ENCODE measurements at places on chromosomes 4 and X. TPM values are rescaled to one million over a fixed set of nuclear protein-coding genes. Genes with fewer than 3 reads are reported as not detected.

CXorf65 gene
- 30.6 TPM for total RNA-seq

GAGE2A gene
- total RNA-seq = not detected

MAGEA2 gene
- total RNA-seq = not detected

NR3C2 gene
- 24.4 TPM for total RNA-seq

MAGEA12 gene
- not detected for total RNA-seq

ERCC6L gene
- total RNA-seq = 8.2 TPM

ANXA10 gene
- total RNA-seq = not detected

FDCSP gene
- total RNA-seq = not detected

- DNase-seq = no peak
These were observed 4.1 kb downstream of the ZNF827 start for GRCh38 chr4:145934434-145935047.

GRCh38 chr4:110474481-110474880 is 1.5 kb upstream of the ENPEP start:
- no peak for DNase-seq

DNA sequence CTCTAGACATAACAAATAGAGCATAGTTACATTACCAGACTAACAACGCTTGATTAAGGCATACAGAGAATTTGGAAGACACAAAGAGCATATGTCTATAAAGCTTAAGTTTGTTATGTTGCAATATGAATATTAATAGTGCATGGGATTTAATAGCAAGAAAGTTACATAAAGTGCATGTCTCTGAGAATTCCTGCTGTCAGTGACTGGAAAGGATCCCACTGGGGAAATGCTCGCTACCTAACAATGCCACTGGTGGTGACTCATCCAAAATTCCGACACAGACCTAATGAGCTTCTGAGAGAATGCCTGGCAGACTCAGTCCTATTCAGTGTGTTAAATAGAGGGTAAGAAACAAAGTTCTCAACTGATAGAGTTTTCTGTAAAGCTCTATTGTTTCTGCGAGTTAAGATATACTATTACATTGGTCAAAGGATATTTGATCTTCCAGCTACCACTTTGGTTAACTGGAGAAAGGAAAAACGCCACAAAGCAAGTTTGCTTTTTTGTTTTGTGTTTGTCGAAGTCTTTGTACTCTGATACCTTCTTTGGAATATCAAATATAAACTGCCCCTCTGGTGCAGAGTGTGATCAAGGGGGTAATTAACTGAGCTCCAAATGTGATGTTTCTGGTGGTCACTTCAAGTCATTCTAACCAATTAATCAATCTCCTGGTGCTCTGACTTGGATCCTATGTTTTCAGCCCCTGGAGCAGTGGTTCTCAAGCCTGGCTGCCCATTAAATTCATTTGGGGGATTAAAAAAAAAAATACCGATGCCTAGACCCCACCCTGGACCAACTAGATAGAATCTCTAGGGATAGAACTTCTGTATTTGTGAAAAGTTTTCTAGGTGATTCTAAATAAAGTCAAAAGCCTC is 107.9 kb downstream of the PALLD start:
- DNase-seq = no peak

DNA sequence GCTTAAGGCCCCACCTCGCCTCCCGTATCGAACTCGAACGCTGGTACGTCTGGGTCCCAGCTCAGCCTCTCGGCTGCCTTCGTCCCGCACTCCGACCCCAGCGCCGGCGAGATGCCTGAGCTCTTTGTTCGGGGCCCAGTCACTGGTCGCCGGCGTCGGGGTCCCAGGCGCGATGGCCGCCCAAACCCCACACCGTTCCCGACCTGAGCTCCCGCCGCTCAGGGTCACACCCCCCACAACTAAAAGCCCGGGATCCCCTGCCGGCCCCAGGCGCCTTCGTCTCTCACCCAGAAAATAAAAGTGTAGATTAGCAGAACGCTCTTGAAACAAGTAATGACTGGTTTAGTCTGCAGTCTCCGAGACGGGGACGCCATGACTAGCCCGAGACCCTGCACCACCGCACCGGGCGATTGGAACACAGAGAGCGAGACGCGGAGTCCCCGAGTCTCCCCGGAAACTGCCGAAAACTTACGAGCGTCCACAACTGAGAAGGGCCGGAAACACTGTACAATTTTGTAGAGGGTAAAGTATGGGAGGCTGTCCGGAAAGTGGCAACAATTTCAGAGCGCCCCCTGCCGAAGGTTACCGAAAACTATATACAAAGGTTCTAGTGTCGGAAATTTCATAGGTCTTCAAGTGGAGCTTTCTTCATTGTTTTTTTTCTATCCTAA is at the start of gene TSPAN6:
TSS of gene TSPAN6 (minus strand) at position 486 of the 671 bp plus-strand sequence. CDS start at position 374, 112 bp downstream.
- peak; percentile 66 for DNase-seq

- DNase-seq = no peak
These were observed 1005.5 kb upstream of the INTU start for GRCh38 chr4:126627255-126627654.

DNA sequence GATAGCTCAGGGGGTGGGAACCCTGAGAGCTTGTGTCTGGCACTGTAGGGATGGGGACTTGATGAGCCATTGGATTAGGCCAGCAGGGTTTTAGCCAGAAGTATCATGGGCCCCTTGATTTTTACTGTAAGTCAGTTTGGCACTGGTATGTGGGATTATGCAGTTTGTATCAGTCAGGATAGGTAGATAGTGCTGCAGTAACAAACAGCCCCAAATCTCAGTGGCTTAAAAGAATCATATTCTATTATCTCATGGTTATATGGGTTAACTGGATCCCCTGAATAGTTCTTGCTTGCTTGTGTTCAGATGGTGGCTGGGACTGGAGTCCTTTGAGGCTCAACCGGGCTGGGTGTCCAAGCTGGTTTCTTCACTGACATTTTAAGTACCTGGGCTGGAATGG is 56.5 kb downstream of the SORCS2 start:
- DNase-seq = no peak

- peak; percentile 34 for DNase-seq
These were observed 9.2 kb downstream of the NDUFA1 start for GRCh38 chrX:119880552-119881437.

GRCh38 chr4:8557151-8558076 is 22.8 kb upstream of the GPR78 start:
- DNase-seq = no peak

DNA sequence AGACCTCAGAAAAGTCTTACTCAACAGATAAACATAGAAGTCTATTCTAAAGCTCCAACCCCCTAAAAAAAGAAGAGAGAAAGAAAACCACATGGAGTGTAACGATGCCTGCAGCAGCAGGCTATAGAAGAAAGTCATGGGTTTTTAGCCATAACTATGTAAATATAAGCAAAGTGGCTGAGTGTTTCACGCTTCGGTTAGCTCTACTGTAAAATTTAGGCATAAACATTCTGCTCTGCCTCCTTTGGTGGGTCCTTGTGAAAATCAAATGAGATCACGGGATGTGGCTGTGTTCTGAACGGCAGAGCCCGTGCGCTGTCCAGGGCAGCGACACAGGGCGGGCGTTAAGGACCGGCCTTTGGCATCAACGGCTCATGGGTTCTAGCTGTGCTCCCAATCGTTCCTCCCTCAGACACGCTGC is 78.4 kb downstream of the IRF2 start:
- DNase-seq = no peak

DNA sequence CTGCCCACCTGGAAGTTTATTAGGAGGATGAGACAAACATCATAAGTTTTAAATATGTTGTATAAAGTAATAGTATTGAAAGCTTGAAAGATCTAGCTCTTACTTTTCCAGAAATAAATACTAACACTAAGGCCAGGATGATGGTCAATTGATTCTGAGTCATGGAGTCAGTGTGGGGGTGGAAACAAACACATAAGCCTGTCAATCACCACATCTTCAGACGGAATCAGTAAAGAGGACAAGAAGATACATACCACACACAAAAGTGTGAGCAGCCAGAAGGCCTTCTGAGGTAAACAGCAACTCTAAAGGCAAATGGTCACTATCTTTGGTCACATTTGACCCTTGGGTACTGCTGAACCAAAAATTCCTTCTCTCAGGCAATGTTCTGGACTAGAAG is 365.0 kb upstream of the RASGEF1B start:
- DNase-seq = no peak

DNA sequence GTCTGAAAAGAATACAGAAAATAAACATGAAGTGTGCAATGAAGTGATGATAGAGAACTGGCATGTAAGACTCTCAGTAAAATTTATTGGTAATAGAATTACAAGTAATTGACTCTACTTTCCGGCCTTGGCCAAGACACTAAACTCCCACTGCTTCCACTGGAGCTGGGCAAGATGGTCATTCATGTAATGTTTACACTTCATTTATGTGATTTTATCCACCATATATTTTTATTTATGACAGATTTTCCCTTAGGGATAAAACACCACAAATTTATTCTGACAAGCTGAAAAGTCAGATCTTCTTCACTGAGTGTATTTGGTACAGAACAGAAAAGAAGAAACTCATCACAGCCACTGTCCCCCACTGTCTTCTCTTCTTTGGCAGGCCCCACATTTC is 191.9 kb downstream of the SLC39A8 start:
- DNase-seq = no peak

DNA sequence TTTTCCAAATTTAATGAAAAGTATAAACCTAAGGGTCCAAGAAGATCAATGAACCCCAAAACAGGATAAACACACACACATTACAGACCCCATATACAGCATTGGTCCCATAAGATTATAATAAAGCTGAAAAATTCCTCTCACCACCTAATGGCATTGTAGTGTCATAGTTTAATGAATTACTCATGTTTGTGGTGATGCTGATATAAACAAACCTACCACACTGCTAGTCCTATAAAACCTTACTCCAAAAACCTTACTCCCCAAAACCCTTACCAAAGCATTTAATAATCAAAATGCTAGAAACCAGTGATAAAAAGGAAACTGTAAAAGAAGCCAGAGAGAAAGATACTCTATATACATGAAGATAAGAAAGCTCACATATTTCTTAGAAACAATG is 148.1 kb upstream of the SH3RF1 start:
- no peak for DNase-seq

DNA sequence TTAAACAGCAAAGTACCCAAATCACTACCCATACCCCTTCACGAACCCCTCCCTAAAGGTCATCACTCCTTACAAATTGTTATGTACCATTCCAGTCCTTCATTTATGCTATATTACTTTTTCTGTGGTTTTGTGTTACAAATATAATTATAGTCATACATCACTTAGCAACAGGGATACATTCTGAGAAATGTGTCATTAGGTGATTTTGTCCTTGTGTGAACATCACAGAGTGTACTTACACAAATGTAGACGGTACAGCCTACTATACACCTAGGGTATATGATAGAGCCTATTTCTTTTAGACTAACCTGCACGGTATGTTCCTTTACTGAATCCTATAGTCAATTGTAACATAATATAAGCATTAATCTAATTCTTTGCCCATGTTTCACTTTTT is 61.9 kb downstream of the ASB9 start:
- DNase-seq = no peak

GRCh38 chrX:20263474-20263873 is 3.2 kb downstream of the RPS6KA3 start:
- no peak for DNase-seq

- no peak for DNase-seq
These were observed 20.6 kb downstream of the MED28 start for GRCh38 chr4:17635056-17635455.

- no peak for DNase-seq
These were observed 147.2 kb downstream of the GLRA3 start for GRCh38 chr4:174681723-174682300.

DNA sequence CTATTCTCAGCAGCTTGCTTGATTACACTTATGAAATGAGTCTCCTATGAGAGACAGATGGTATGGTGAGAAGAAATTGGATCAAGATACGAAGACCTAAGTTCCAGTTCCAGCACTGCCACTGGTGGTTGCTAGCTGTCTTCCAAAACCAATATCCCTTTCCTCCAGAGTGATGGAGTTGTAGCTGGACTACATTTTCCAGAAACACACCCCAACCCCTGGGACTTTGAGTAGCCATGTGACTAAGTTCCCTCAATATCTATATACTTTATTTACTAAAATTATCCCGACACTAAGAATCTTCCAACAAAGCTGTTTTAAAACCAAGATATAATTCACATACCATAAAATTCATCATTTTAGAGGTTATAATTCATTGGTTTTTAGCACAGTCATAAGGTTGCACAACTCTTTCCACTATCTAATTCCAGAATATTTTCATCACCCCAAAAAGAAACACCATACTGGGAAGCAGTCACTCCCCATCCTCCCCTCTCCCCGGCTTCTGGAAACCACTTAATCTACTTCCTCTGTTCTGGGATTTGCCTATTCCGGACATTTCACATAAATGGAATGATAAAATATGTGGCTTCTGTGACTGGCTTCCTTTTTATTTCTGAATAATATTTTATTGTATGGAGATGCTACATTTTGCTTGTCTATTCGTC is 118.0 kb downstream of the MANBA start:
- no peak for DNase-seq

DNA sequence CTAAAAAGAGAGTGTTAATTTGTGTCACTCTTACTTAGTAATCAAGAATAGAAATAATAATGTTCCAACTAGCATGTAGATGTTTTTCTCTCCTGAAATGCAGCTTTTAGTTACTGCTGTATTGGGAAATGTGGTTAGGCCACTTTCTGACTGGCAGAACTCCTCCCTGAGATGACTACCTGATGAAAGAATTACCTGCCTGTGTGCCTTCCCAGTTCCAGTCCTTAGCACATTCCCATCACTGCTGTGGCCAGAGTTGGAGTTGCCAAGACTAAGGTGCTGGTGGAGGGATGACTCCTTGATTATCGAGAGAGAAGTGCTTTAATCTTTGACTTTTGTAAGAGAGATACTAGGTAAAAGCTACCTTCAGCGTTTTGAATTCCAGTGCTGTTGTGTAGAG is 9.5 kb downstream of the GAB1 start:
- DNase-seq = no peak

DNA sequence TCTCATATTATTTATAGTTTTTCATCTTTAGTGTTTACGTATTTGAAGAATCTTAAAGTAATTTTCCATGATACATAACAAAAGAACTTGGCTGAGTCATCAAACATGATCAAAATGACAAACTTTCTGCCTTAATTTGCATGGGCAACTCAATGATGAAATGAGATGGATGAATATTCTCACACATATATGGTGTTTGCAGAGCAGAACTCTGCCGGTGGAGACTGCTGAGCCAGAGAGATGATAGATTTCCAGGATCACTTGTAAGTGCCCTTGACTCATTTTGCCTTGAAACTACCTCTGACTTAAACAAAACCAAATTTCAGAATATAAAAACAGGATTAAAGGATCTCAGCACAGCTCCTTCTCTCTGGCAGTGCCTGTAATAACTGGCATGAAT is 38.2 kb downstream of the TRPC3 start:
- no peak for DNase-seq

DNA sequence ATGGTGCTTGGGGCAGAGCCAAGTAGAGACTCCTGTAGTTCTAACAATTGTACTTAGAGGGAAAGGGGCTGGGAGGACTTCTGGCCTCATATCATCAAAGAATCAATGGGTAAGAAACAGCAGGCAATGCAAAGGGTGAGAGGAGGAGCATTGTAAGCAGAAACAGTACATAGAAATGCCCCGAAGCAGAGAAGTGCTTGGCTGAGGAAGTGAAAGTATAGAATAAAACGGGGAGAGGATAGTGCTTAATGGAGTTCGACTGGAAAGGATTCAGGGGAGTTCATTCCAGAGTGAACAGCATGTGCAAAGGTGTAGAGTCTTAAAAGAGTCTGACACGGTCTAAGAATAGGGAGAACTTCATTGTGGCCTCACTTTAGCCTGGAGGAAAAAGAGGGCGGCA is 103.0 kb downstream of the SYNPO2 start:
- DNase-seq = no peak

- DNase-seq = no peak
These were observed 867.6 kb upstream of the PCDH7 start for GRCh38 chr4:29852537-29852936.

Data from activated naive CD8-positive, alpha-beta T cell treated with anti-CD3 and anti-CD28 coated beads, Interleukin-2, amount 10 ng/mL, durations not matched to agents 7 days and 5 days (primary cell).